Mesendoderm (in vitro differentiated cells): ENCODE measurements at places on chromosomes 2 and 18.
A peak's percentile ranks its signal among the peaks of the same experiment; 100 is the strongest.

GRCh38 chr18:45335282-45336043, 279.8 kb upstream of the SLC14A2 start:
- H3K36me3 ChIP-seq, result no peaks in the 10 kb centered on the region
- peak; percentile 99 for DNase-seq
- no peak overlapping the region for H3K4me3 ChIP-seq
- peaks cover 27% of the 10 kb centered on the region for H3K4me1 ChIP-seq
- H3K27me3 ChIP-seq, result no peaks in the 10 kb centered on the region
- H3K27ac ChIP-seq, result peak overlapping the region; percentile 53

DNA sequence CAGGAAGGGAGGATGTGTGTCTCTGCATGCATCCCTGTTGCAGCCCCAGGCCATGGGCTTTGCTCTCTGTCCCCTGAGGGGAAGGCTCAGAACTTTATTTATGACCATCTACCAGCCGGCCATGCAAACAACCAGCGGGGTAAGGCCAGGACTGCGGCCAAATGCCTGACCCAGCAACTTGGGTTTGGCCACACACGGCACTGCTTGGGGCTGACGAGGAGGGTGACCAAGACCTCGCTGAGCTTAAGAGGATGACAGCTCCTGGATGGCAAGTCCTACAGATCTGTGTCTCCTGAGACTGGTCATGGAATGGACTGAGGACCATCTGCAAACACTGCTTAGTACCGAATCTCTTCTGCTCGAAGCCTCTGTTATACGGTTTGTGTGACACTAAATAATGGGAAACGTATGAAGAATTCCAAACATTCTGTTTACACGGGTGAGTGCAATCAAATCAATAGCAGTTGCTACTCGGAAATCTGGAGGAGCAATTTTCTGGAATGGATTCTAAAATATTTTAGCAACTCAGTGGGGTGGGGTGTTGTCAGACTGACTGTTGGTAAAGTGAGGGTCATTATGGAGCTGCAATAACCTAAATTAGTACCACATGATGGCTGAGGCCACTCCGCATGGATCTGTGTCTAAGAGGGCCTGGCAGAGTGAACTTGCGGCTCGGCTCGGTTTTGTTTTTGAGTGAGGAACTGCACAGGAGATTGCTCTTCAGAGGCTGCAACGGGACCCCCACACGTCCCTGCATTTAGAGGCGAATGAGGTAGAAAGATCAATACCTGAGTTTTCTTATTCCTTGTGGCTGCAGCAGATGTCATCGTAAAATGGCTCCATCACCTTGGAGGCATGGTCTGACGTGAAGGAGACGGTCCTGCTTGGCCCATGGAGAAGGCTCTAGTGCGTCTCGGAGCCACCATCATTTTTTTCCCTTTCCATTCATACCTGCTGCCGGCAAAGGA, 26.6 kb downstream of the TMEM18 start:
- no peaks in the 10 kb centered on the region for H3K4me1 ChIP-seq
- H3K36me3 ChIP-seq, result no peaks in the 10 kb centered on the region
- DNase-seq, result no peak
- no peak overlapping the region for H3K27ac ChIP-seq
- H3K27me3 ChIP-seq, result no peaks in the 10 kb centered on the region

DNA sequence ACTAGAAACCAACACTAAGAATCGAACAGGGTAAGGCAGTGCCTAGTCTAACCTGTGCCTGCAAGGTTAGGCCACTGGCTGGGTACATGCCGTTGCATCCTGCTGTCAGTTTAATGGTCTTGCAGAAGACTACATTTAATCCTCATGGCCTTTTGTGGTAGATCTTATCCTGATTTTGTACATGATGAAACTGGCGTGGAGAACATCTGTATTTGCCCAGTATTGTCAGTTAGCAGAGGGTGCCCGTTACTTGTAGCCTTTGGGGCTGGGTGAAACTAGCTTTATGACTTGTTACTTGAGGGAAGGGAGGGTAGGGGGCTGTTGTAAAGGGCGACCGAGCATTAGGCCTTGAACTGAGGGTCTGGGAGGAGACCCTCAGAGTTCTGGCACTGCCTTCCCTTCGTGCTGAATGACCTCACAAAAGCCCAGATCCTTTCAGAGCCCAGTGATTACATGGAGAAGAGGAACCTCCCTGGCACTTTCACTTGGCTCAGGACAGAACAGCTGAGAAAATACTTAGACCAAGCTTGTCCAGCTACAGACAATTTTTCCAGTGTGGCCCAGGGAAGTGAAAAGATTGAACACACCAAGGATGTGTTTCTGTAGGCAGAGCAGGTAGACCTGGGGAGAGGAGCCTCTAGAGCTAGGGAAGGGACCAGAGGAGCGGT, 19.5 kb downstream of the SLC20A1 start:
- H3K36me3 ChIP-seq, result peaks cover 12% of the 10 kb centered on the region
- H3K27me3 ChIP-seq, result no peaks in the 10 kb centered on the region
- no peaks in the 10 kb centered on the region for H3K4me1 ChIP-seq
- DNase-seq, result no peak

GRCh38 chr2:241901018-241901380, 31.5 kb downstream of the RTP5 start:
- no peaks in the 10 kb centered on the region for H3K36me3 ChIP-seq
- DNase-seq, result no peak
- no peaks in the 10 kb centered on the region for H3K27me3 ChIP-seq
- H3K4me3 ChIP-seq, result no peak overlapping the region

DNA sequence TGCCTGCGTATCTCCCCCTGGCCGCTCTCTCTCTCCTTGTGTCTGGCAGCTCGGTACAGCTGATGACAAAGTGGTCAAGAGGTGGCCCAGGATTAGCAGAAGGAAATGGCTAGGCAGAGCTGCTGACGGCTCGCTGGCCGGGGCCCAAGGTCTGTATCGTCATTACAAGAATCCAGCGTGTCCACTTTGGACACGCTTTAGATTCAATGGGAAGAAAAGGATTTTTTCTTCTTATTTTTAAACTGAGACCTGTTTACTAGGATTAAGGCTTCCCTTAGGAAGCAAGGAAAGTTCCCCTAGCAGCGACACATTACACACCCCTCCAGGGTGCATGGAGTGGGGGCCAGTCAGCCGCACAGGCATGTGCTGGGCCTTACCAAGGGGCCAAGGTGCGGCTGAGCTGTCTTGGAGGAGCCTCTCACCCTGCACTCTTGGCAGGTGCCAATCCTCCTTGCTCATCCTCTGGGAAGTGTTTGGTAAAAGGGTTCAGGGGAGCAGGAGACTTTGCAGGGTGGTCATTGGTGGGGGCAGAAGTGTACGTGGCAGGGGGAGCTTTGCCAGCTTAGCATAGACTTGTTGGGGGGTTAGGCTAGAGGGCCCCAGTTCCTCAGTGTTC, 76.8 kb downstream of the POLR1A start:
- DNase-seq, result no peak
- peaks cover 26% of the 10 kb centered on the region for H3K36me3 ChIP-seq

DNA sequence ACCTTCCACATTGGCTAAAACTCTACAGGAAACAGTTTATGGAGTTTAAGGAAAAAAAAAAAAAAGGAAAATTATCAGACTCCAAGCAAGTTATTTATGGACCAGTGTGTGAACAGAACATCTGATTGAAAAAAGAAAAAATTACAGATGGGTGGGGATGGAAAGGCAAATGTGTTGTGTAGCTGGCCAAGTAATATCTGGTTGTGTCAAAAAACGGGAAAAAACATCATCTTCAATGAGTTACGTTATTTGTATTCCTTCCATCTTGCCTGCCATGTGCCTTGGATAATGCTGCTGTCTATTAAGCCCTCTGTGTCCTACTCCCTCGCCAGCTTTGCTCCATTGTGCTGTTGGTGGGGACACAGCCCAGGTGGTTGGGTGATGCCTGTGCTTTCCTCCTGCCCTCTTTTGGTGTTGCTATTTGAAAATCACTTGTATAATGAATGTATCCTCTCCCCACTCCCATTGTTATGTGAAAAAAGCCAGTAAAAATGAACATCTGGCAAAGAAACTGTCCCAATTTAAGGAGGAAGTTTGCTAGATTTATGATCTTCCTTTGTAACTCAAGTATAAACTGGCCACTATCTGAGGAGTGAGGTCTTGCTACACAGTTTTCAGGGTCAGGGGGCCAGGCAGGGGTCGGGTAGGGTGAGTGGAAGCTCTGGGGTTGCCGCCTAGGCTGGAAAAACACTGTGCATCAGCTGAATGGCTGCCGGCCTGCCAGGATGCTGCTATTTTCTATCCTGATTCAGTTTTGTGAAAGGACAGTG, 155.9 kb downstream of the FMNL2 start:
- H3K27me3 ChIP-seq, result no peaks in the 10 kb centered on the region
- no peak for DNase-seq
- no peak overlapping the region for H3K27ac ChIP-seq
- peaks cover 7% of the 10 kb centered on the region for H3K4me1 ChIP-seq
- no peak overlapping the region for H3K4me3 ChIP-seq

DNA sequence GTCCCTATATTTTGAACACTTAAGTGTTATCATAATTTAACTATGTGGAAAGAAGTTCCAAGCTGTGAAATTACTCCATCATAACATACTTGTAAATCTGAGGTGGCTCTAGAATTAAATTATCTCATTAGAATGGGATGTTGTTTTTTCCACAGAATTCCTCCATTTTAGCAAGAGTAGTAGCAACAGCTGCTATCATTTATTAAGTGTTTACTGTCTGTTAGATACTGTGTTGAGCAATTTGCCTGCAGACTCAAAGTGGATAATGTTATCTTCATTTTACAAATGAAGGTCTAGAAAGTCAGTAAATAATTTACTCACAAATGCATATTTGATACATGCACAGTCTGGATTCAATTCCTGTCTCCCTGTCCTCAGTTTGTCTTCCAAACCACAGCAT, 504.8 kb upstream of the NRP2 start:
- no peak overlapping the region for H3K27ac ChIP-seq
- H3K27me3 ChIP-seq, result no peaks in the 10 kb centered on the region
- H3K4me1 ChIP-seq, result no peaks in the 10 kb centered on the region
- H3K4me3 ChIP-seq, result no peak overlapping the region

DNA sequence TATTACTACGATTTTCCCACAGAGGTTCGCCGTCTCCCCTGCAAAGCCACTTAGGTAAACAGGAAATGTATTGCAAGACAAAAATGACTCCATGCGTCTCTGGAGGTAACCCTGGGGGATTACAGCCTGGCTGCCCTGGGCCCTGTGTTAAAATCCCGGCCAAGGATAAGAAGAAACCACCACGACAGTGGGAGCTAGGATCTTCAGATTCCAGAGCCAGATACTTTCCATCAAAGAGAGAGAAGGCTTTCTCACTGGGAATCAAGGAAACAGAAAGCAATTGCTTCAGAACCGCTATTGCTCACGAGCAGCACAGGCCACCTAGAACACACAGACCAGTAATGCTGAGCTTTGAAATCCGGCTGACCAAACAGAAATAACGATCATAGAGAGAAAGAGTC, 97.9 kb upstream of the ZNF516 start:
- H3K27ac ChIP-seq, result no peak overlapping the region
- no peaks in the 10 kb centered on the region for H3K4me1 ChIP-seq
- peak; percentile 54 for DNase-seq

- H3K36me3 ChIP-seq, result no peaks in the 10 kb centered on the region
- H3K4me3 ChIP-seq, result no peak overlapping the region
- no peaks in the 10 kb centered on the region for H3K27me3 ChIP-seq
These were observed 571.7 kb upstream of the FANCL start for GRCh38 chr2:58812771-58813344.

GRCh38 chr2:232466221-232466620, 10.3 kb downstream of the ALPI start:
- no peak overlapping the region for H3K27ac ChIP-seq
- no peaks in the 10 kb centered on the region for H3K4me1 ChIP-seq
- H3K27me3 ChIP-seq, result no peaks in the 10 kb centered on the region
- no peak for DNase-seq
- no peaks in the 10 kb centered on the region for H3K36me3 ChIP-seq

- no peak for DNase-seq
- H3K4me1 ChIP-seq, result no peaks in the 10 kb centered on the region
- H3K4me3 ChIP-seq, result no peak overlapping the region
- no peaks in the 10 kb centered on the region for H3K27me3 ChIP-seq
- no peak overlapping the region for H3K27ac ChIP-seq
These were observed 198.1 kb downstream of the ZNF407 start for GRCh38 chr18:74795751-74796150.

GRCh38 chr2:66242099-66242789, 192.7 kb upstream of the MEIS1 start:
- no peak overlapping the region for H3K4me3 ChIP-seq
- H3K27ac ChIP-seq, result no peak overlapping the region
- no peaks in the 10 kb centered on the region for H3K4me1 ChIP-seq
- no peaks in the 10 kb centered on the region for H3K36me3 ChIP-seq
- DNase-seq, result no peak

- no peak overlapping the region for H3K4me3 ChIP-seq
- no peaks in the 10 kb centered on the region for H3K36me3 ChIP-seq
- no peaks in the 10 kb centered on the region for H3K27me3 ChIP-seq
- H3K4me1 ChIP-seq, result no peaks in the 10 kb centered on the region
- no peak overlapping the region for H3K27ac ChIP-seq
- DNase-seq, result no peak
These were observed 88.8 kb upstream of the NYAP2 start for GRCh38 chr2:225310745-225311144.

DNA sequence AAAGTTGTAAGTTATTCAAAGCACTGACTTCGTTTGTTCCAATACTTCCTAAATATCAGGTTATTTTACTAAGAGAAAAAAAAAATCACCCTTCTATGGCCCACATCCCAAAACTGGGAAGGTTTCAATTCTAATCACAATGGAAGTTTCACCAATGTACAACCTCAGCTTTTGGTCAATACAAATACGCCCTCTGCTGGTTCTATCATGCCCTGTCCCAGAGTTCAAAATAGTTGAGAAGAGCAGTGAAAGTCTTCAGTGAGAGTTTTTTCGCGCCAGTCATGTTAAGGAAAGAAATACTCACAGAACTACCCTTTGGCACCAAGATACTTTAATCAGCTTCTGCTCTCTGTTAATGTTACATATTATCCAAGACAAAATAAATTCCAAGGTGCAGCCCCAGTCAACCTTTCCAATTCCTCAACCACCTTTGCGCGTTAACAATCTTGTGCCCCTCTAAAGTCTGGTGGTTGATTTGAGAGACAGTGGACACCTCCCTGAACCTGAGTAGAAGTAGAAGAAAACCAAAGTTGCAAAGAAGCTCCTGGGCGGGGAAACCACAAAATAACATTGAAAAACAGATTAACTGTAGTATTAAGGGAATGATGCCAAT, 59.9 kb downstream of the SUMO1 start:
- no peaks in the 10 kb centered on the region for H3K4me1 ChIP-seq
- H3K27ac ChIP-seq, result no peak overlapping the region
